NCI-H748 treated with DMSO at 0.1 percent for 48 hours (cell line): ENCODE measurements at places on chromosomes 3 and 15.
A peak's percentile ranks its signal among the peaks of the same experiment; 100 is the strongest.

DNA sequence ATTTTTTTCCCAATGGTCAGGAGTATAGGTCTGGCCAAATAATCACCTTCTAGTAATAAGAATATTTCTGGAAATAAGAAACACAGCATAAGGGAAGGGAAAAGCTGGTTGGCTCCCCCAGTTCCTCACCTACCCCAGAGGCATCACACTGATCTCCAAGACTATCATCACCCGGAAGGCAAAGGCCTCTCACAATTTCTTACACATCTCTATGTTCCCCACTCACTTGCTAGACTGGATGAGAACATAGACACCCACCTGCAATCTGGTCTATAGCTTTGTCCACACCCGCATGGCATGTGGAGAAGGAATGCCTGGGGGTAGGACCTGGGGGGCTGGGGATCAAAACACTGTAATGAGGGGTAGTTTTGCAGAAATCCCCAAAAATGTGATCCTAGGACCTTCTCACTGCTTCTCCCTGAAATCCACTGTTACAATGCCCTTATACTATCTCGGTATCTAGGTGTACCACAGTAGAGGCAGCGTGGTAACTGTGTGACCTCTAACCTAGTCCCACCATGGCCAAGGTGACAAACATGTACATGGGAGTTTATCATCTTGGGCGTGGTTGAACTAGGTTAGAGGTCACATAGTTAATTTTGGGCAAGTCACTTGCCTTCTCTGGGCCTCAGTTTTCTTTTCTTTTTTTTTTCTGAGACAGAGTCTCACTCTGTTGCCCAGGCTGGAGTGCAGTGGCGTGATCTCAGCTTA is 29.5 kb upstream of the NRROS start:
- no peak for DNase-seq

- no peak for DNase-seq
These were observed 10.8 kb downstream of the AP3B2 start for GRCh38 chr15:82698711-82699345.

- DNase-seq = no peak
These were observed at the start of gene IL16 for GRCh38 chr15:81196576-81197254. IL16 (plus strand) TSS chr15:81196879; CDS start chr15:81225400, 28,521 bp downstream.

DNA sequence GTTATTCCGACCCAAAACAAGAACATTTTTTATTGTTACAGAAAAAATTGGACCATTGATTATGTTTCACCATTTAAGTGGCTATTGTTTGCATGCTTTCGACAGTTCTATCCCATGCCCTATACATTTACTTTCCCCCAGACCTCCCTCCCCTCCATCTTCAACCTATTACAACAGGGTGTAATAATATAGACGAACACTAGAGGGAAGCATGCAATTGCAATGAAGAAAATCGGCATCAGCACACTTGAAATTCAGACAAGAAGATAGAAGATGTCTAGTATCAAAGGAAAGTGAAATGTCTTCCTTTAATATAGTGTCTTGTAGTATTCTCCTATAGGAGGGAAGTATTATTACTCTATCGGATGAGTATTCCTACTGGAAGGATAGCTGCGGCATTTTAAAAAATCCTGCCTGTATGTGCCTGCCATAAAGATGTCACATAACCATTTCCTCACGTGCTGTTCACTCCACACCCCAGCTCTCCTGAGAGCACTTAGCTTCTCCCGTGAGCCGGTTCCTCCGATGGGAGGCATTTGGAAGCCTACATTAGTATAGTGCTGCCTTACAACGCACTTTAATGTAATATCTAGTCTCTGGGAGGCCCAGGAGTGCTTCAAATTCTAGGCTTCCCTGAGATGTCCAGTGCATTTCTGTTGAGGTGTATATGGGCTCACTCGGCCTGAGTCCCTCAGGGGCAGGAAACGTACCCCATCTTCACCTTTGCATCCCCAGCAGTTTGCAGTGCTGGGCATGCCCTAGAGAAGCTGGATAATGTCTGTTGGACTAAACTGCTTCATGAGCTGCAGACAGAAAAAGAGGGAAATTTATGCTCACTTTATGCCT is 17.8 kb upstream of the ERICH6 start:
- DNase-seq = peak; percentile 36

- no peak for DNase-seq
These were observed 145.8 kb upstream of the UBE2E1 start for GRCh38 chr3:23659840-23660430.

GRCh38 chr3:102356506-102356905 is 78.3 kb upstream of the ZPLD1 start:
- no peak for DNase-seq

DNA sequence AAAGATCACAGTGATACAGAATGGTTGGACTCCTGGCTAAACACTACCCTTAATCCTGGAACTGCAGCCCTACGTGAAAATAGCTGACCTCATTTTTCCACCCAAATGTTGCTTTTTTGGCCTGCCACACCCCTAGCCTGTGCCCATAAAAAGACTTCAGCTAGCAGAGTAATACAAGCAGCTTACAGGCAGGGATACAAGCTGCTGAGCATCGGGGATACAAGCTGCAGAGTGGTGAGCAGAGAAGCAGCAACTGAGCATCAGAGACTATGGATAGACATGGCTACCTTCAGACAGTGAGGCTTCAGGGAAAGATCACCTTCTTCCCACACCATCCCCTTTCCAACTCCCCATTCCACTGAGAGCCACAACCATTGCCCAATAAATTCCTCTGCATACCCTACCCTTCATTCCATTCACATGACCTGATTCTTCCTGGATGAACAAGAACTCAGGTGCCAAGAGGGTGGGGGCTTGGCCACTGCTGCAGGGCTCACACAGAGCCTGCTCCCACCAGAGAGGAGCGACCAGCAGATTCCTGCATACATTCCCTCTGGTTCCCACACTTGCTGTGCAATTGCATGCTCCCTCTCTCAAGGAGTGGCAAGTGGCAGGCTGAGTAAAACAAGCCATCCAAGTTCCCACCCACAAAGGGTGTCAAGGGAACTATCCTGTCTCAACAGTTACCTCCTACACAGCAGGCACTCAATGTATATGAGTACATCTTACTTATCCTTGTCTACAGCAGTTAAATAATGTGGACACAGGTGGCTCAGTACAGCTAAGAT is 217.5 kb downstream of the ALCAM start:
- no peak for DNase-seq

- DNase-seq = no peak
These were observed 284.8 kb downstream of the OTOL1 start for GRCh38 chr3:161781381-161781780.

DNA sequence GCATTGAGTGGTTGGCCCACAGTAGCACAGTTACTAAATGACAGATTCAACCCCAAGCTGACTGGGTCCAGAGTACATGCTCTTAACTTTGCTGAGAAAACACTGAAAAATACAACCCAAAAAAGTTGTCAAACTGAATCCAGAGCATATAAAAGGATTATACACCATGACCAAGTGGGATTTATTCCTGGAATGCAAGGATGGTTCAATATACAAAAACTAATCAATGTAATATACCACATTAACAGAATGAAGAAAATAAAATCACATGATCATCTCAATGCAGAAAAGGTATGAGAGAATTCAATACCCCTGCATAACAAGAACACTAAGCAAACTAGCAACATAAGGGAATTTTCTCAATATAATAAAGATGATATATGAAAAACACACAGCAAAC is 98.5 kb downstream of the STAG1 start:
- DNase-seq = no peak

- peak; percentile 39 for DNase-seq
These were observed 1.2 kb downstream of the ROBO2 start for GRCh38 chr3:77040926-77041722.

- no peak for DNase-seq
These were observed 478.9 kb downstream of the CNTN4 start for GRCh38 chr3:2577571-2577970.

DNA sequence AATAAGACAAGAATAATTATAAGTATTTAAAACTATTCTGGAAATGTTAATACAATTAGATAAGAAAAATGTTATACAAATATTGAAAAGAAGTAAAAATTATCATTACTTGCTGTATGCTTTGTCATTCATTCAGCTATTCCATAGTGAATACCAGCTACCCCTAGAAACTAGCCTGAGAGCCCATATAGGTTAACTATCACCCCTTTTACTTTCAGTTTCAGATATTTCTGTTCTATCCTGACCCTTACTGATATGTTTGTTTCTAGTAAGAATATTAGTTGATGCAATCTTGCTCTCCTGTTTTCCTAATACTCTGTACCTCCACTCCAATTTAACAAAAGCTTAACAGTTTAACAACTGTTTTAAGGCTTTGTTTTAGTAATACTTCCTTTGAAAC is 31.6 kb downstream of the FAM227B start:
- no peak for DNase-seq

- DNase-seq = no peak
These were observed 607.4 kb downstream of the FHIT start for GRCh38 chr3:60643831-60644230.

GRCh38 chr3:15180042-15180611 is 25.9 kb upstream of the CAPN7 start:
- DNase-seq = no peak

- no peak for DNase-seq
These were observed 31.1 kb upstream of the SV2B start for GRCh38 chr15:91068966-91069365.

DNA sequence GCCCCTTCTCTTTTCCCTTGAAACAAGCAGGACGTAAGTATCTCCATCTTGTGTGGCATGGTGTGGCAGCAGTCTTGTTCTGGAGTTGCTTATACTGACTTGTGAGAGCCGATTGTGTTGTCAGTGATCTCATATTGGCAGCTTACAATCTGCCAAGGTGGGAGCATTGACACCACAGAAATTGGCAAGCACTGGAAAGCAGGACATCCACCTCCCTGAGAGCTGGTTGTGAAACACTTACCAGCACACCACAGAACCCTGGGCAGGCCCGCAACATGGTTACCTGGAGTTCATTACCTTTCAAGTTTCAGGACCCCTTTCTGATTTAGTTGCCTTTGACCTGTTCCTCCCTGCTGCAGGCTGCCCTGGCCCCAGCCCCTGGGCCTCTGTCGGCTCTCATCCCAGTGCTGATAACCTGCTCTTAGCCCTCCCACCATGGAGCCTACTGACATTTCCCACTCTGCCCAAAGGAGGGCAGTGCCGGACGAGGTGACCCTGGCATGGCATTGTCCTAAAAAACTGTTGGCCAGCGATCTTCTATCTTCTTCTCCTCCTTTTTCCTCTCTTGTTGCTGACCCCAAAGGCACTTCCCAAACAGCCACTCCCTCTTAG is 10.6 kb upstream of the ATP2B2 start:
- no peak for DNase-seq

GRCh38 chr15:76335307-76336253 is 993 bp upstream of the ISL2 start:
- no peak for DNase-seq

DNA sequence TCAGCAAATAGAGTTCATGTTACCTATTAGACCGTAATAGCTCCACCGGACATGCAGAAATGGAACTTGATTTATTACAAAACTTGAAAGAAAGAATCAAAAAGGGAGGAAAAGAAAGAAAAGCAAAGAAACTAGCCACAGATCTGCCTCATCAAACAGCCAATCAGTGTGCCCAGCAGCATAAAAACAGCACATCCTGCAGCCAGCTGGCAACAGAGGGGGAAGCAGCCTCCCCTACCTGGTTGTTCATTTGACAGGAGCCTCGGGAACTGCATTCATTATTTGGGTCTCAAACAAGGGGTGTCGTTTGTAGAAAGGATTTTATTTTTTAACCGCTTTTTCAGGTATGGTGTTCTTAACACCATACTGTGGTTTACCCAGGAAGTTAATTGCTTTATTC is 181.5 kb upstream of the TOPAZ1 start:
- DNase-seq = no peak

DNA sequence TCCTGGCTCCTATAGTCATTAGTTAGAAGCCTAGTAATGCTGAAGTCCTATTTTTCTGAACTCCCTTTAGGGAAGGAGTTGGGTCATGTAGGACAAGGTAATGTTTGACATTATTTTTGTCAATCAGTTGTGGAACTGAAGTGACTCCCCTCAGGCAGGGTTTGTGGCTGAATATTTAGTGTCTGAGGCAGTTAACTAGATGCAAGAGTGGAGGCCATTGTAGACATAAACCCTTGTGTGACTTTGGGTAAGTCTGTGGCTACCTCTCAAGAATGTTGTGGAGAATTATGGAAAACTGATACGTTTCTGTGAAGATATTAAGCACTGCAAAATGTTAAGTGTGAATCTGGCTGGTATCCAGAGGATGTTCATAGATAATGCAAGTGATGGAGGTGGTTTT is 125.2 kb upstream of the PHLDB2 start:
- DNase-seq = no peak

DNA sequence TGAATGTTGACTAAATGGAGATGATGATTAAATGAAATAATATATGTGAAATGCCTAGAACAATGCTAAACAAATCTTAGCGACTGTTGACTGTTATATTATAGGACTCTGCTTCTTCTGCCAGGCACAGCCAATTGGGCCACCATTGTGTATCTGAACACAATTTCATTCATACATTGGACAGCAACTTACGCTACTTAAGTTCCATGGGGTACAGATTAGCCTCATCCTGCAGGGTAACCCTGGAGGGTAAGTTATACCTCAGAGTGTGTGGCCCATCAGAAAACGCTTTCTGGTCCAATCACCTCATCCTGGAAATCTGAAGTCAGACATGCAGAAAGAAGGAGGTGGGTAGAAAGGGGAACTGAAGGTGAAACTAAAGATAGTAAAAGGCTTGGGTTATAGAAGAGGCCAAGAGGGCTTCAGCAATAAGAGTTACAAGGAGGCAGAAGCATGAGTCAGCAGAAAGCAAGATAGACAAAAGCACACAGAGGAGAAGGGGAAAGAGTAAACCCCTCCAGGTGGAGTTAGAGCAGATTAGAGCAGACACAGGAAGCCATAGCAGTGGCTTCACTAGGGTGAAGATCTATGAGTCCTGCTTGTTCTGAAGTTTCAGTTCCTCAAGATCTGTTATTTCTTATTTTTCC is 119.3 kb upstream of the SLC24A5 start:
- no peak for DNase-seq

GRCh38 chr15:44035781-44036699 is 159.0 kb downstream of the FRMD5 start:
- no peak for DNase-seq

DNA sequence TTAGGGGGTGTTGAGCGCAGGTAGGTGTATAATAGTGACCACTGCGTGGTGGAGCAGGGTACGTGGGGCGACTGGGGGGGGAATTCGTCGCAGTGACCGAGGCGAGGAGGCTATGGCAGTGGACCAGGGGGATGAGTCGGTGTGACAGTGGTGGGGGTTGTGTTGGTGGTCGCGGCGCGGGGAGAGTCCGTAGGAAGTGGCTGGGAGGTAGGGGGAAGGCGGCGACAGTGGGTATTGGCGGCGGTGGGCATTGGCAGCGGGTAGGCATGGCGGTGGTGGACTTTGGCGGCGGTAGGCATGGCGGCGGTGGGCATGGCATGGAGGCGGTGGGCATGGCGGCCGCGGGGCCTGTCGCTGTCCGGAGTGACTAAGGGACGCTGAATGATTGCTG is 739 bp downstream of the SNRPN start:
- no peak for DNase-seq

GRCh38 chr3:123424999-123425712 is 23.7 kb downstream of the ADCY5 start:
- DNase-seq = no peak

- DNase-seq = peak; percentile 18
These were observed 610.6 kb upstream of the CFAP20DC start for GRCh38 chr3:59660376-59660775.
